Activated CD4-positive, CD25-positive, alpha-beta regulatory T cell treated with anti-CD3 and anti-CD28 coated beads, Interleukin-2, amount 50 U/mL, for 24 hours (primary cell): ENCODE measurements at places on chromosomes 4 and X.

DNA sequence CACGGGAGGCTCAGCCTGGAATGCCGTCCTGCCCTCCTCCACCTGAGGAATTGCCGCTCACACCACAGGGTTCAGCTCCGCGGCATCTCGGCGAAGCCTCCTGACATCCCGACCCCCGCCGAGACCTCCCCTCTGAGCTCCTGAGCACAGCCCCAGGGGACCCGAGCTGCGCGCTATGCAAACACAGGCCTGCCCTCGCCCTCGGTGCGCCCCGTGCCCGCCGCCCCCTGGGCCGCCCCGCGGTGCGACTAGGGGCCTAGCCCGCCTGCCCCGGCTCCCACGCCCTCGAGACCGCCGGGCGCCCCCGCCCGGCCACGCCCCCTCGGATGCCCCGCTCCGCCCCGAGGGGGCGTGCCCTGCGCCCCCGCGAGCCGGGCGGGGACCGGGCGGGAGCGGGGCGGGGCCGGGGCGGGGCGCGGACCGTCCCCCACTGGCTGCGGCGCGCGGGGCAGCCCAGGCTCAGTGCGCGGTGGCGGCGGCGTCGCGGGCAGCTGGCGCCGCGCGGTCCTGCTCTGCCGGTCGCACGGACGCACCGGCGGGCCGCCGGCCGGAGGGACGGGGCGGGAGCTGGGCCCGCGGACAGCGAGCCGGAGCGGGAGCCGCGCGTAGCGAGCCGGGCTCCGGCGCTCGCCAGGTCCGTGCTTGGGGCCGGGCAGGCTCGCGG, at the start of gene FGFR3:
TSS of gene FGFR3 (plus strand) at position 462 of the 664 bp plus-strand sequence. CDS start 642 bp downstream, outside the sequence.
- ATAC-seq, result peak; percentile 76

DNA sequence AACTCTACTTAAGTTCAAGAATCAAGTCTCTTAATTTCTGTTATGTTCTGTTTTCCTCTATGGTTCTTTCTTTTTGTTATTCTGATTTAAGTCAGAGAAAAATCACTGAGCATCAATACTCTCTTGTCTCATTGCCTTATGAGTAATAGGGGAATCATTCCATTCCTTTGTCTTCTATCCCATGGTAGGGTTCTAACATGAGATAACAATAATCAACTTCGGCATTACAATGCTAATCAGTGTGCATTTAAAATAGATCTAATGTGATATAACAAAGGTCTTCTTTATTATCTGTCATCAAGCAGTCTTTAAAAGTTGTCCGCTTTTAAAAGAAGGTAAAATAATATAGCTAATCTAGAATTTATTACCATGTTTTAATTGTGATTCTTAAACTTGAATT, 446.9 kb downstream of the IL15 start:
- no peak for ATAC-seq

GRCh38 chr4:150005537-150005936, 72.7 kb upstream of the DCLK2 start:
- ATAC-seq, result no peak

DNA sequence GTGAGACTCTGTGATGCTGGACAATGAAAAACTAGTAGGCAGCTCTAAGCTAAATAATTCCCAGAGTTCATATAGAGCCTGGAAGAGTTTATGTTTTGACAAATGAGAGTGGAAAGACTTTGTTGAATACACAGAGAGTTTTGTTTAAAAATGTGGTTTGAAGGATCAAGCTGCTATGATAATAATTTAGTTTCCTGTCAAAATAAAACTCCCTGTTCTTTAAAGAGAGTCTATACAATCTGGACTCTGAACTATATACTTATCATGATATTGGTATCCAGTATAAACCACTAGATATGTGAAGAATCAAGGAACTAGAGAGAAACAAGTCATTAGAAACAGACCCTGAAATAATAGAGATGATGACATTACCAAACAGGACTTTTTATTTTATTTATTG, 158.6 kb downstream of the C4orf33 start:
- ATAC-seq, result no peak

- ATAC-seq, result no peak
Observed at GRCh38 chrX:15694941-15695451, 30.4 kb upstream of the CLTRN start.

DNA sequence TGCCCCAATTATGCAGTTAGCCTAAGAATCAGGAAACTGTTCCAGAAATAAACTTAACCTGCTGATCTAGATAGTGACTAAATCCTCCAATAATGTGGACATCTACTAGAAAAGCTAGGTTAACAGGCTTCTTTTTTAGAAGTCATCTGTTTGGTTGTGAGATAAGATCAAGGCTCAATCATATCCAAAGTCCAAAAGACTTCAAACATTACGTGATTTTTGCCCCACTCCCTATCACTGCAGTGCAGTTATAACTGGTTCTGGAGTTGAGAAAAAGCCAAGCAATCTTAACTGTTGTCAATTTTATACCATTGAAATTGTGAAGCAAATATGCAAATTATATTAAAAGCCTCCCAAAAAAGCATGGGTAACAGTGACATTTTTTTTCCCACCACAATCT, 781.4 kb downstream of the KLHL13 start:
- ATAC-seq, result no peak

GRCh38 chr4:73743281-73743680, 2.9 kb downstream of the CXCL8 start:
- no peak for ATAC-seq

DNA sequence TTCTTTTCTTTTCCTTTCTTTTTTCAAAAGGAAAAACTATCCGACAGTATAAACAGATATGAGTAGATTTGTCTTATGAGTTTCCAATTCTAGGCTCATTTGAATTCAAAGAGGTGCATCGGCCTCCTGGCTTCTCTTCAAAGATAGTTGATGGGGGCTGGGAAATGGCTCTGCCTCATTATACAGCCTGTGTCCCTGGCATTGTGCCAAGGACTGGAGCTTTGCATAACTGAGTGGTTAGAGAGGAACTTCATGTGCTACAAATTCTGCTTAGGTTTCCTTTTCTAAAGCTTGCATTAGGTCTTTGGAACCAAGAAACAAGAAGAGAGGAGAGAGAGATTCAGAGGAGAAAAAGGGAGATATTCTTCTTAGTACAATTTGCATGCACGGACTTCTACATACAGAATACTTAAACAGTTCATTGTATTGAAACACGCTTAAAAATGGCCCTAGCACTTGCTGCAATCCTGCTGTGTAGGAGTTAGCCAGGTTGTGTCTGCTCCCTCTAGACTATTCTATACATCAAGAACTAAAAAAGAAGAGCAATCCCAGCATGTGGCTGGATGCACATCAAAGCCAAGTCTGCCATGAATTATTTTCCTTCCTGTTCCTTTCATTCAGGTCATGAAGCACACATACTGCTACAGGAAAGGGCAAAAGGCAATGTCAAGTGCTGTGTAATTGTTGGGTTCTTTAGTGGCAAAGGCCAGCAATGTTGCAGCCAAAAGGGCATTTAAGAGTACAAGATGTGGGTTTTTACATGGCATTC, 70.9 kb downstream of the INTS12 start:
- ATAC-seq, result no peak
